ENCODE measurements at places on chromosomes 4 and X. TPM values are rescaled to one million over a fixed set of nuclear protein-coding genes. Genes with fewer than 3 reads are reported as not detected.

GLOD5 gene
- not detected for total RNA-seq

DNA sequence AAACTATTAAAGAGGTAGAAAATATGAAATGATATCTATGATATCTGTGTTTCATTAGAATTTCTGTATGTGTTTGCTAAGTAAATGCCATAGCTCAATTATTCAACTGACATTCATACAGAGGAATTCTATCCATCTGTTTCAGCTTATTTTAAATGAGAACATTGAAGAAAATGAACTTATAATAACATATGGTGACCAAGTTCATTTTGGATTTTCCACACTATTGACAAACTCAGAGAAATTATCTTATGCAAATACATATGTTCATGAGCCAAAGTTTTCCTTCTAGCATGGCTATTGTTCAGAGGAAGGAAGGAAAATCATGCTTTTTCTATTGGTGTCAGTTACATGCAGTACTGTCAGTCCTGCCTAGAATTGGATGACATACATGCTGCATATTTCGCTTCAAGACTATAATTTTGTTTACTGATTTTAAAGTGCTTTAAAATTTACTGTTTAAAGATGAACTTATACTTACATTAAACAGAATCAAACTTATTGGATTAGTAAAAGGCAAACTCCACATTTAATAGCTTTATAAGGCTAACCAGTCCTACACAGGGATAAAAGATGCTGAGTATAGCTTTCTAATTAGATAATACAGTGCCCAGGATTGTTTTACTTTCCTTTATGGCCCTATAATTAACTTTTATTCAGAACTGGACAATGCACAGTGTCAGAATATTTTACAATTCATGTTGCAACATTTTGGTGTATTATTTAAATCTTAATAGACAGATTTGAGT lies 646.2 kb downstream of the TRAM1L1 start:
- no peak for DNase-seq

GRCh38 chrX:29082558-29082957 lies 495.3 kb downstream of the IL1RAPL1 start:
- DNase-seq = no peak

RHOXF2 gene
- total RNA-seq = not detected

- DNase-seq = no peak
These were observed 12.2 kb downstream of the RNF150 start for GRCh38 chr4:141121101-141121500.

USO1 gene
- 68.7 TPM for total RNA-seq

MTMR8 gene
- total RNA-seq = 2.5 TPM

DNA sequence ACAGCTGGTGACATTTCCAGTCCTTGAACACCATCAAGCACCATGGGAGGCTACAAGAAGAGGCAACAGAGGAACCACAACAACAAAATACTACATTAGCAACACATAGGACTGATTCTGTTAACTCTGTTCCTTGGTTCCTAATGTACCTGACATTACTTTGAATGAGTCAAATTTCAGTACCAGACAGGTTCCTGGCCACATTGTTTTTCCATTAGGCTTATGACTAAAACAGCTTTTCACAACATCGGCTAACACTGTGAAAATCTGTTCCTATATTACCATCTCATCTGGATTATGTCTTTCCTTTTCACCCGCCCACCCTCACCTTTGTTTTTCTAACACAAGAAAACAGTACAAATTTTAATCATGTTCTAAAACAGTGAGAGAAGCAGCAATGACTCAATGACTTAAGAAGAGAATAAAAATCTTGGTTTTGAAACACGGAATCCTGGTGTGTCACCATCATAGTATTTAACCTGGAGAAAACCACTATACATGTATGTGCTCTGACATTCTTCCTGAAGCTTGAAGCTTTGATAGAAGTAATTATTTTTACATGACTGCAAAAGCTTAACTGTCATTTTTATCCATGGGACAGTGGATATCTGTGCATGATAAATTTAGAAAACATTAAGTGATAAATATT lies 143.9 kb downstream of the SCFD2 start:
- DNase-seq = no peak

DNA sequence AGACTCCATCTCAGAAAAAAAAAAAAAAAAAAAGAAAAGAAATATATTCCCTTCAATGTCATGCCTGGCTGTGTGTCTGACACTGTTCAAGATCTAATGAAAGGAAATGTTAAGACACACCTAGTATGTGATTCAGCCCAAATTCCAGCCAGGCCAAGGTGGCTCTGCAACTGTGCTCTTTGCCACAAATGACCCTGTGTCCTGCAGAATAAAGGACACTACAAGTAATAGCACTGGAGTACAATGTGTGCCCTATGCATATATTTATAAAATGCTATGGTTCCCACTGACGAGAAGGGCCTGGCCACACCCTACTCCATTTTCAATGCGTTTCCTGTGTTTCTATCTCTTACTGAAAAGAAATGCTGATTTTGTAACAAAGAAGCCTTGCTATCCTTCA lies 98.0 kb upstream of the SORBS2 start:
- DNase-seq = no peak

- DNase-seq = no peak
These were observed 34.7 kb downstream of the RLIM start for GRCh38 chrX:74579597-74580198.

- DNase-seq = no peak
These were observed 70.8 kb downstream of the ARX start for GRCh38 chrX:24945009-24945408.

- no peak for DNase-seq
These were observed 67.7 kb upstream of the SPANXN2 start for GRCh38 chrX:143788265-143788664.

DNA sequence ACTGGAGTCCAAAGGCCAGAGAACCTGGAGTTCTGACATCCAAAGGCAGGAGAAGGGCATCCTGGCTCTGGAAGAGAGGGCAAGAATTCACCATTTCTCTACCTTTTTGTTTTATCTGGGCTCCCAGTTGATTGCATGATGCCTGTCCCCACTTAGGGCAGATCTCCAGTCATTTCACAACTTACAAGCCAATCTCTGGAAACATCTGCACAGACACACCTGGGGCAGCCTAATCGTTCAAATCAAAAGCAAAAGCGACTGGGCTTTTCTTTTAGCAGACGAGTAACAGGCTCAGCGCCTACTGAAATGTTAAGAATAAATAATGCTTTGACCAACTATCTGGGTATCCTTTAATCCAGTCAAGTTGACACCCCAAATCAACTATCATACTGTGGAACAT lies 136.0 kb upstream of the NPY2R start:
- DNase-seq = no peak

FAM184B gene
- not detected for total RNA-seq

FRMD7 gene
- total RNA-seq = not detected

DNA sequence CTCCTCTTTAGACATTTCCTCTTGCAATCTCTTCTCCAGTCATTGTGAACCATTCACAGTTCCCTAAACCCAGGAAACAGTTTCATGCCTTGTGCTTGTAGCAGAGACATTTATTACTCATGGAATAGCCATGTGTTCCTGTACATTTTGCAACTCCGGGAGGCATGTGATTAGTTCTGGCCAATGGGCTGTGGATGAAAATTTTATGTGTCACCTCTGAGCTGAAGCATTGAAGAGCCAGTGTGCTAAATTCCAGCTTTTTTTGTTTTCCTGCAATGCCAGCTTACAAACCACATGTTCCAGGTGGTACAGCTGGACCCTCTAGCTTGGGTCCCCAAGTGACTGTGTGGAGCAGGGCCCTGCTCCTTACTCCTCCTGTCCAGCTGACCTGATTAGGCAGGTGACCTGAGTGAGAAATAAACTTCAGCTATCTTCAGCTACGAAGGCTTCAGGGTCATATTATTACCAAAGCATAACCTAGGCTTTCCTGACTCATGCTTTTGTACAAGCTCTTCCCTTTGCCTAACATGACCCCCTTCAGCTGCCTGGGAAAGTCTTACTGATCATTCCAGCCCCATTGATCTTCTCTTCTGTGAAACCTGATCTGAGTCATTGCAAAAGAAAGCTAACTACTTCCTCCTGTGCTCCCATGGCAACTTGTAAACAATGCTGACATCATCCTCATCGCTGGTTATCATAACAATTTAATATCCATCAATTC lies 200.4 kb downstream of the PTTG2 start:
- peak; percentile 22 for DNase-seq

GRCh38 chr4:7774301-7775294 lies 165.1 kb downstream of the AFAP1 start:
- peak; percentile 82 for DNase-seq

DNA sequence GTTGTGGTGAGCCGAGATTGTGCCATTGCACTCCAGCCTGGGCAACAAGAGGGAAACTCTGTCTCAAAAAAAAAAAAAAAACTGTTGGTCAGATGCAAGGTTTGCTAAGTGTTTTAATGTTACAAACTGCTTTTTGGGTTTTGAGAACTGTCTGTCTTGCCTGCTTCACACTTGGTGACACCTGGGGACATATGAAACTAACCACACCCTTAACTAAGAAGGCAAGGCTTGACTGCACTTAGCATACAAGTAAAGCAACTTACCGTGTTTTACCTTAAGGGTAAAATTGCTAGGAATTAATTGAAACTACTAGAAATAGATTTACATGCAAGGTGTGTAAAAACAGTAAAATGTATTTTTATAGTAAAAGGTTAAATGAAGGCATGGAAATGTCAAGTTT lies 180.4 kb downstream of the OR13H1 start:
- DNase-seq = no peak

DNA sequence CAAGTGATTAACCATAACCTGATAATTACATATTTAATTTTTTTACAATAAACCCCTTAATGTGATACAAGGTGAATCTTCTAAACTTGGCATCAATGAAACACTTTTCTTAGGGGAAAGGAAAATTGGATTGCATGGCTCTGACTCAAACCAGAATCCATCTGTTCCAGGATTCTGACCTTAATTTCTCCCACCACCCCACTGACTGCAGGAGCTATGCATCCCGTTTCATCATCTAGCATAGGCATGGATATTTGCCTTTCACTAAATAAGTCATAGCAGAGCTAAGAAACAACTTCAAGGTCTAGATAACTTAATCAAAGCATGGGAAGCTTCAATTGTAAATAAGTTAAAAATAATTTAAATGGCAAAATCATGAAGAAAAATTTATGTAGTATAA lies 156.3 kb downstream of the BTC start:
- DNase-seq = no peak

FAM149A gene
- total RNA-seq = 10.1 TPM

GRCh38 chr4:169167957-169168858 lies 102.5 kb downstream of the SH3RF1 start:
- DNase-seq = no peak

- DNase-seq = no peak
These were observed 368.5 kb downstream of the PCDH7 start for GRCh38 chr4:31088600-31089230.

RNF175 gene
- 0.45 TPM for total RNA-seq

GPR143 gene
- total RNA-seq = not detected

- no peak for DNase-seq
These were observed 16.4 kb downstream of the FHL1 start for GRCh38 chrX:136163689-136164088.

DNA sequence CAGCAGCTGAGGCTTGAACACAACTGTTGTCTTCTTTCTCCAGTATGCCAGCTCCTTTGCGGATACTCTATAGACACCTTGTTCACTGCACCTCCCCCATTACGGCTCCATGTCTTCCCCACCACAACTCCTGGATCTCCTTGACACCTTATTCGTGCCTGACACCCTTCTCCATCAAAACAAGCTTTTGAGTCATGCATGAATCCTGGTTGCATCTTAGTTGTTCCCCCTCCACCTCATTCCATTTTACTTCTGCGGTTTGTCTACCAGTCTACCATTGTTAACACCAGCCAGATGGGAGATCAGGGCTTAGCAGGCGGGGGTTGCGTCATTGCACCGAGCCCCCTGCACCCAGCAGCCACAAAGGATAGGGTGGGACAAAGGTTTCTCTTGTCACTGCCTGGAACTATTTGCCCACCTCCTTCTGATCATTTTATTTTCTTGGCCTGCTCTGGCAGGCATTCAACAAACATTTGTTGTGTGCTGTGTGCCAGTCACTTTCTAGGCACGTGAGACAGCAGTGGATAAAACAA lies 2.0 kb upstream of the CDK16 start:
- peak; percentile 41 for DNase-seq

KLHL34 gene
- 0.10 TPM for total RNA-seq

OTOP1 gene
- not detected for total RNA-seq

- no peak for DNase-seq
These were observed 29.2 kb downstream of the MSN start for GRCh38 chrX:65696613-65697012.

GRCh38 chrX:74231625-74232024 lies 72.4 kb upstream of the ZCCHC13 start:
- DNase-seq = no peak

CLRN2 gene
- total RNA-seq = not detected

- DNase-seq = no peak
These were observed 11.2 kb upstream of the TAB3 start for GRCh38 chrX:30900227-30900626.

TCEAL3 gene
- 21.4 TPM for total RNA-seq

DNA sequence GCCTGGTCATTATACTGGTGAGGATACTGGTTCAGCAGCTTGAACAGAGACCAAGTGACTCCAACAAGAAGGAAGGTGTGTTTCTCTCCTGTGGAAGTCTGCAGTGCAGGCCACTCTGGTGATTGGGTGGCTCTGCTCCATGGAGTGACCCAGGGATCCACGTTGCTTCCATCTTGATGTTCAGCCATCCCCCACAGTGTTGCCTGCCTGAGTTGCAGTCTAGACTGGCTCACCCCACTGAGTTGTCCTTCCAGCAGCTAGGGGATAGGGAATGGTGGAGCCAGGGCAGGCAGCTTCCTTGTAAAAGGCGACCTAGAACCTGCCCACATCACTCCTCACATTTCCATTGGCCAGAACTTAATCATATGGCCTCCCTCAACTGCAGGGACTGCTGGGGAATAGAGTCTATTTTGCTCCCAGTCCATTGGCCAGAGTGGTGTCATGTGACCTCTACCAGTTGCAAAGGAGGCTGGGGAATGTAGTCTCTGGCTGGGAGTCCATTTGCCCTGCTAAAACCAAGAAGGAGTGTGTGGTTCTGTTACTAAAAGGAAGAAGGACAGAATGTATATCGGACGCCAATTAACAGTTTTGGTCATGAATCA lies 8.0 kb downstream of the MAN2B2 start:
- no peak for DNase-seq

SLC7A11 gene
- 0.93 TPM for total RNA-seq

GRCh38 chr4:156976147-156976546 lies 4.5 kb upstream of the PDGFC start:
- DNase-seq = no peak

GRCh38 chr4:123922847-123923246 lies 526.3 kb downstream of the SPRY1 start:
- DNase-seq = no peak

- no peak for DNase-seq
These were observed 193.4 kb downstream of the FRAS1 start for GRCh38 chr4:78250500-78250899.

TRAM1L1 gene
- total RNA-seq = 0.64 TPM

DNA sequence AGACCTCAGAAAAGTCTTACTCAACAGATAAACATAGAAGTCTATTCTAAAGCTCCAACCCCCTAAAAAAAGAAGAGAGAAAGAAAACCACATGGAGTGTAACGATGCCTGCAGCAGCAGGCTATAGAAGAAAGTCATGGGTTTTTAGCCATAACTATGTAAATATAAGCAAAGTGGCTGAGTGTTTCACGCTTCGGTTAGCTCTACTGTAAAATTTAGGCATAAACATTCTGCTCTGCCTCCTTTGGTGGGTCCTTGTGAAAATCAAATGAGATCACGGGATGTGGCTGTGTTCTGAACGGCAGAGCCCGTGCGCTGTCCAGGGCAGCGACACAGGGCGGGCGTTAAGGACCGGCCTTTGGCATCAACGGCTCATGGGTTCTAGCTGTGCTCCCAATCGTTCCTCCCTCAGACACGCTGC lies 78.4 kb downstream of the IRF2 start:
- no peak for DNase-seq

GRCh38 chrX:49291615-49292337 lies 11.7 kb upstream of the GAGE10 start:
- DNase-seq = no peak
